ENCODE measurements at places on chromosomes 7 and 10. TPM values are rescaled to one million over a fixed set of nuclear protein-coding genes. Genes with fewer than 3 reads are reported as not detected.

INSYN2A gene
- total RNA-seq, result not detected

LGI1 gene
- not detected for total RNA-seq

TASOR2 gene
- 55.8 TPM for total RNA-seq

NACAD gene
- total RNA-seq, result 6.2 TPM

EPO gene
- total RNA-seq, result not detected

PTPRN2 gene
- total RNA-seq, result 2.6 TPM

ATP6V0E2 gene
- total RNA-seq, result 18.5 TPM

PDK4 gene
- total RNA-seq, result 482 TPM

All from mesenteric fat pad (tissue), 1 donor.